ENCODE measurements at places on chromosomes 12 and 14.

DNA sequence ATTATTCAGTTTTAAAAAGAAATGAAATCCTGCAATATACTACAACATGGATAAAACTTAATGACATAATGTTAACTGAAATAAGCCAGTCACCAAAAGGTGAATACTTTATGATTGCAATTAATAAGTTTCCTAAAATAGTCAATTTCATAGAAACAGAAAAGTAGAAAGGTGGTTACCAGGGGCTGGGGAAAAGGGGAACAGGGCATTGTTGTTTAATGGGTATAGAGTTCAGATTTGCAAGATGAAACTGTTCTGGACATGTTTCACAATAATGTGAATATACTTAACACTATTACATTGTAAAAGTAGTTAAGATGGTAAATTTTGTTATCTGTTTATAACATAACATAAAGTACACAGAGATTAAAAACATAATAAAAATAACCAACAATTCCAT lies 550.9 kb downstream of the CCER1 start:
- DNase-seq: no peak

DNA sequence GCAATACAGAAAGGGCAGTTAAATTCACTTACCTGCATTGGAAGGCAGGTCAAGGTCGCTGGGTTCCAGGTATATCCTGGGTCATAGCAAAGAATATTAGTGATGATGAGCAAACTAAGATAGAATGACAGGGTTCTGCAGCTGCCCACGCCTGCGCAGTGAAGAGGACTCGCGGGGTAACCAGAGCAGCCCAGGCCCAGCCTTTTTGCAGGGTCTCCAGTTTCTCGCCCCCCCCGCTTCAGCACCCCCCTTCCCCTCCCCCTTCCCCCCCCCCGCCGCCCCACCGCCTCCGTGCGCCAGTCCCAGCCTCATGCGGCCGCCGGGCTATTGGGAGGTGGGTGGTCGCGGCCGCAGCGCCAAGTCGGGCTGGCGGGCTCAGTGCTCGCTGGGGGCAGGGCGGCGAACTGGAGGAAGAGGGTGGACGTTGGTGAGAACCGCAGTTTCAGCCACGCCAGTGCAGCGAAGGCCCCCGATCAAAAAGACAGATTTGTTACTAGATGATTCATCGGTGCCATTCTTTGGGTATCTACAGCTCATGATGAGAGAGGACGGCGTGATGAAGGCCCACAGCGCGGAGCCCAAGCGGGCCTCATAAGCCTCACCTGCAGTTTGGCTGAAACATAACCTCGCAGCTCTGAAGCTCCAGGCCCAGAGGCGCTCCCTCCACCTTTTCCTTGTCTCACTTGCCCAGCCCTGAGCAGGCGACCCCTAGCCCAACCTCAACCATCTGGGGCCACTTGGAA lies 20.2 kb downstream of the SLC2A3 start:
- peak; percentile 24 for DNase-seq

- no peak for DNase-seq
These were observed 192.1 kb downstream of the TMEM132C start for GRCh38 chr12:128459067-128459466.

DNA sequence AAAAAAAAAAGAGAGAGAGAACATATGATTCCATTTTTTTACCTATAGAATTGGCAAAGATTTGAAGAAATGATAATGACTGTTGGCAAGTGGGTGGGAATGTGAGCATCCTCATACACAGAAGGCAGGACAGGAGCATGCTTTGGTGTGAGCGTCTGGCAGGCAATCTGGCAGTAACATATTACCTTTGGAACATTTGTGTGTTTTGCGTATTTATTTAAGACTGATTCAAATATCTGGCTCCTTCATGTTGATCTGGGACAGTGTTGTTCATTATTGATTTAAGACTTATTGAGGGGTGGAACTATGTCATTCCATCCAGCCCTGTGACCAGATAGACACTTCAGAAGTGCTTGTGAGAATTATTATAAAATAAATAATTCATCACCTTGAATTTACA lies 53.1 kb downstream of the PPP1R36 start:
- DNase-seq: no peak

DNA sequence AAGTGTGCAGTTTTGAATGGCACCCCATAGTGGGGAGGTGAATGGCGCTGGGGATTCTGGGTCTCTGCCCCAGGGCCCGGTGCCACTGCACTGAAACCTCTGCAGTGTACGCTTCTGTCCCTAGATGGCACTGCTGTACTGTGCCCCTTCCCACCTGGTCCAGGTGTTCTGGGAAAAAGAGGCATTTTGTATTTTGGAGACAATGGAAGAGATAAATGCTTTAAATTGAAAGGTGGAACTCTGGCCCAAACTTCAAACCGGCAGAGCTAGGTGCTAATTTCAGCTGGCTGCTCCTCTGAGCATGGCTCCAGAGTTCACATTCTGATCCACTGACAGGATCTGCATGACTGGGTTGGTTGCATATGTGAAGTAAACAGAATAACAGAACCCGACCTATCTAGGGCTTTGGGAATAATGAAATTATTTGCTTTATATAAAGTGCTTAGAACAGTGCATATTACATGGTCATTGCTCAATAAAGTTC lies 52.2 kb downstream of the KRT80 start:
- DNase-seq: peak; percentile 69

DNA sequence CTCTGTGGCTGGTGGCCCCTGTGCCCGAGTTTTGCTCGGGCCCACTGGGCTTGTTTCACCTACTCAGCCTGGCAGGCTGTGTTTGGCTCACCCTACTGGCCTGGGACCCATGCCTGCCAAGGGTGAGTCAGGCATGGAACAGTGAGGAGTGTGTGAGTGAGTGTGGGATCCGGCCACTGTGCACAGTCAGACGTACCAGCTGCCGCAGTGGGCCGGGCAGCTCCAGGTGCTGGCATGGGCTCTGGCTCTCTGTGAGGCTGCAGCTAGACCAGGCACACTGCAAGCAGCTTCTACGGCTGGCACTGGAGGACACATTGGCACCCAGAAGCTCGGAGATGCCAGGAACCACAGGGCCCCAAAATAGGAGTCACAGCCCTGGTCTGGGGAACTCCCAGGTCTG lies 40.6 kb downstream of the HSD17B6 start:
- DNase-seq: peak; percentile 24

- DNase-seq: no peak
These were observed 237.2 kb upstream of the DCN start for GRCh38 chr12:91419809-91420208.

DNA sequence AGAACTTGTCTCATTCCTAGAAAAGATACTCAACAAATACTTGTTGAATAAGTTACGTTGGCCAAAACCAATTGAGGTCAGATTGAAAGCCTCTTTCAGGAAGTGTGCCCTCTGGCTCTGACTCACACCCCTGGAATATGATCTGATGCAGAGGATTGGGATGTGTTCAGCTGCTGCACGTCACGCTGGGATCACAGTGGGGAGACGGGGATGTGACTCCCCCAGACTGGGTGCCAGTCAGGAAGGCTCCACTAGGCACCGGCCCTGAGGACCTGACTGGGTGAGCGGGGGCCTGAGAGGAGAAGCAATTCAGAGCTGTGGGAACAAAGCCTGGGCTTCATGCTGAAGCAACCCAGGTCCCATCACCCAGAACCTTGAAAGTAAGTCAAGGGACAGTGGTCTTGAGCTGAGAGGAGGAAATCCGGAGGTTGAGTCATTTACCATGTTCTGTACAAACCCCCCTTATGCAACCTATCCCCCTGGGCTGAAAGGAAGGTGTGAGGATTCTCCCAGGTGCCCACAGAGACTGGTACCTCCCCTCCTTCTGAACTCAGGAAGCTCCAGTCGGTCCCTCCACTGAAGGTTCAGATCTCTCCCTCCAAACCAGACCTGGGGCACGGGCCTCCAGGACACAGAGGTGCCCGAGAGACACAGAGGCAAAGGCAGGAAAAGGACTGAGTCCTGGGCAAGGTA lies 3.9 kb downstream of the CEBPE start:
- peak; percentile 96 for DNase-seq

DNA sequence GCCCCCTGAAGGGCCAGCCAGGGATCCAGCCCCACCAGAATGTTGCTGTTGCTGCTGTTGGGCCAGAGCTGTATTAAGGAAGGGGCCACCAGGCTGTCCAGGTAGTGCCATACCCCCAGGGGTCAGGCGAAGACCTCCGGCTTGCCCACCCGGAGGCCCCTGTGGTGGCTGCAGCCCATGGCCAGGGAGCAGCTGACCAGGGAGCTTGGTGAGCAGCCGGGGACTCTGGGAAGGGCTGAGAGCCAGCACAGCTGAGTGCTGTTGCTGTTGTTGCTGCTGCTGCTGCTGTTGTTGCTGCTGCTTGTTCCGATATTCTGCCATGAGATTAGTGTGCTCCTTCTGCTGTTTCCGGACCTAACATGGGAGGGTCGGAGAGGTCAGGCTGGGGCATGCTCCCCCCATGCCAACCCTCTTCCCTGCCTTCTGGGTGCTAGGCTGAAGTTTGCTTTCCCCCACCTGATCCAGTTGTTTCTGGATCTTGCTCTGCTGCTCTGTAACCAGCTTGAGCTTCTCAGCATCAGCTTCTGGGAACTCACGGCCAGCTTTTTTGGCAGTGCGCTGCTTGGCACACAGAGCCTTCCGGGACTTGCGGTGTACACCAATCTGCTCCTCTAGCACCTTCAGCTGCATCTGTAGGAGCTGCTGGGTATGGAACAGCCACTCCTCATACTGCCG lies 15.2 kb upstream of the PRKAG1 start:
- no peak for DNase-seq

GRCh38 chr12:93311827-93312226 lies 65.9 kb upstream of the NUDT4 start:
- DNase-seq: no peak

- DNase-seq: peak; percentile 18
These were observed 729 bp upstream of the GAPDH start for GRCh38 chr12:6533653-6533922.

- DNase-seq: no peak
These were observed 84.5 kb upstream of the KCNA1 start for GRCh38 chr12:4825011-4825858.

DNA sequence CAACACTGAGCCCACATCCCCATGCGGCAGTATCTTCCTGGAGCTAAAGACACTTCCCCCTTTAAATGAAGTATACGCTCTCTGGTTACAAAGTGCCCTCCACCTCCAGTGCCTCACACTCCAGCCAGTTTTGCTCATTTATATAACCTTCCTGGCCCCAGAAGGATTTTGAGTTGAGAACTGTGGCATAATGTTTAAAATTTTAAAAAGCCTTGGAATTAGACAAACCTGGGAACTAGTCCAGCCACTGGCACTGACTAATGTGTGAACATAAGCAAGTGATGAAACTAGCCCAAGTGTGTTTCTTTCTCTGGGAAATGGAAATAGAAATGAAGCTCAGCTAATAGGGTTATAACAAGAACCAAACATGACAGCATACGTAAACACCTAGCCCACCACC lies 723.7 kb upstream of the USP15 start:
- DNase-seq: no peak

- DNase-seq: no peak
These were observed 66.8 kb downstream of the MOK start for GRCh38 chr14:102238131-102238530.

DNA sequence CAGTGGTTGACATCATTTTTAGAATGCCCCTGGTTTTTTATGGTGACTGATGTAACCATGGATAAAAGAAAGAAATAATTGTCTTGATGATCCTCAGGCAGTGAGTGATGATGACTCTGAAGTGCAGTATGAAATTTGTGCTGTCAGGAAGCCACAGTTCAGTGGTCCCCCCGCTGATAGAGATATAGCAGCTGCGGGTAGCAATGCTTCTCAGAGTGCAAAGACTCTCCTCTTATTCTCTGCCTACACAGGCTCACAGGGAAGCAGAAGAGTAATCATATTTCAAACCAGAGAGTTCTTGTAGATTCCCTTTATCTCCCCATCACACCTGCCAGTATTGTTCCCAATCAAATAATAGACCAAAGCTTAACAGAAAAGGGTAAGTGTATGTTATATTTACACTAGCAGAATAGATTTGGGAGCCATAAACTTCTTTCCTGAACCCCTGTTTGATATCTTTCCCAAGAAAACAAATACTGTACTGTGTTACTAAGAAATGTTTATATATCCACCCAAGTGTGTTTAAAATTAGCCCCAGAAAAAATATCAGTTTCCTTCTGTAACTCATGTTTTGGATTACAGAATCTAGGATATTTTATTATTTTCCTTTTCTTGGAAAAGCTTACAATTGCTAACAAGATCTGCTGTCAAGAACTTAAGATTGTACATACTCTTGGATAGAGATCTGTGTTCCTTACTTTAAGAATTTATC lies 1817.4 kb upstream of the FLRT2 start:
- no peak for DNase-seq

GRCh38 chr14:61609191-61609843 lies 86.0 kb upstream of the HIF1A start:
- no peak for DNase-seq

DNA sequence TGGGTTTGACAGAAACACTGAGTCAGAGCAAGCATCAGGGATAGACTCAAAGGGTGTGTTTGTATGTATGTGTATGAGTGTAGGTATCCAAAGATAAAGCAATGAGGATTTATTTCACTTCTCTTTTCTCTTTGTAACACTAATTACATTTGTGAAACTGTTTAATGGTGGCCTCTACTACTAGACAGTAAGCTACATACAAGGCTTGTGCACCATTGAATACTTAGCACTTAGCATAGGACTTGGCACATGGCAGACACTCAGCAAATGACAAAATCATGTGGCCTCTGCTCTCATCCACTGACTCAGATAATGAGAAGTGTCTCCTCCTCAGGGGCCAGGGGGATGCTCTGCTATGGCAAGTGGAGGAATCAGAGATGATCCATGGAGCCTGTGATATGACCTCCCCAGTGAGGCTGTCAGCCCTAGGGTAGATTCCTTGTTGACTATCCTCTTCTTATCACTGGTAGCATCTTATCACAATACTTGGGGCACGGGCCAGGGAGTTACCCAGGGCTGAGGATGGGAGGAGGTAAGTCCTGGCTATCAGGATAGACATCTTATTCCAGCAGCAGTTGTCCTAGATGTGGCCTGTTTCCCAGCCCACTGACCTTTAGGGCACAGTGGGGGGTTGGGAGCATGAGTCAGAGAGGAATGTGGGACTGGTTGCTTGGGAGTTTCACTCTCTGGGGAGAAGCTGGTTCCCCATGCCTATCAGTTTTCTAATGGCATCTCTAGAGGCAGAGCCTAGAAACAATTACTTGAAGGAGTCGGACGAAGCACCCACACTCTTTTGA lies 71.2 kb upstream of the HOXC13 start:
- peak; percentile 36 for DNase-seq

Data from AG08396 (cell line).